Cortex of kidney (tissue), 1 donor: ENCODE measurements at places on chromosomes 2 and 18.

DNA sequence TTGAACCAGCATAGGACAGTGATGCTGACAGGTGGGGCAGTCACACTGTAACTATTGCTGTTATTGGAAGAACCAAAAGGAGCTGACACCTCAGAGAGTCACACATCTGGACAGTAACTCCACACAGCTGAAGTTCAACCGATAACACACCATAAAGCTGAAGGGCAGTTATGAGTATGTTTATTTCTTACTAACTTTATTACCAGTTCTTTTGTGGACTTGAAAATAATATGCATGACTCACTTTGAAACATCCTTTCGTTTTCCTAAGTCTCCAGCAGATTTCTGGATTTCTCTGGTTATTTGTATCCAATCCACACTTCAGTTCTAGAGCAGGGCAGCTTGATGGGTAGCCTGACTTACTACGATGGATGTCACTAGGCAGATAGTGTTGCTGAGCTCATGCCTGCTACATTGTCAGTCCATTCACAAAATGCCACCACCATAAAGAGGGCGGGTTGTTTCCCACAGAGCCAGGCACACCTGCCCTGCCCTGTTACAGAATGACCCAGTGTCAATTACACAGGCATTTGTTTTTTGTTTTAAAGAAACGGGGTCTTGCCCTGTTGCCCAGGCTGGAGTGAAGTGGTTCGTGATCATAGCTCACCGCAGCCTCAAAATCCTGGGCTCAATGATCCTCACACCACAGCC, 8.4 kb upstream of the AGBL5 start:
- no peak for DNase-seq

- no peak for DNase-seq
Observed at GRCh38 chr2:70070542-70071268, 16.6 kb upstream of the PCBP1 start.

DNA sequence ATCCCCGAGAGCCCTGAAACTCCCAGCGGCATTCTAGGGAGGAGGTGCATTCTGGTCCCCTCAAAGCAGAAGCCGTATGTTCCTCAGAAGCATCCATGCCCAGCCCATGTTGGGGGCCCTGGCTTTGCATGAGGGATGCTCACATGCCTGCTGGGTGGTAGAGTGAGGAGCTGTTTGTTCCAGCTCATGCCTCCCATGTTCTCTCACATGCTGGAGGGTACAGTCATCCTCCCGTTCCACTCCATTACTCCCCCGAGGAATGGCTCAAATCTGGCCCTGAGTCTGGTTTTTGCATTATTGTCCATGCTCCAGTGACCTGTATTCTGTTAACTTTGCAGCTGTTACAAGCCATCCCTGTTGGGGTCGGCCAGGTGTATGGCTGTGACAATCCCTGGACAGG, 24.1 kb downstream of the SLC14A2 start:
- DNase-seq: no peak

DNA sequence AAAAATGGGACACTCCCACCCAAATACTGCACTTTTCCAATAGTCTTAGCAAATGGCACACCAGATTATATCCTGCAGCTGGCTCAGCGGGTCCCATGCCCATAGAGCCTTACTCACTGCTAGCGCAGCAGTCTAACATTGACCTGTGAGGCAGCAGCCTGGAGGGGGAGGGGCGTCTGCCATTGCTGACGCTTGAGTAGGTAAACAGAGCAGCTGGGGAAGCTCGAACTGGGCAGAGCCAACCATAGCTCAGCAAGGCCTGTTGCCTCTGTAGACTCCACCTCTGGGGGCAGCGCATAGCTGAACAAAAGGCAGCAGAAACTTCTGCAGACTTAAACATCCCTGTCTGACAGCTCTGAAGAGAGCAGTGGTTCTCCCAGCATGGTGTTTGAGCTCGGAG, 110.4 kb downstream of the CTIF start:
- DNase-seq: no peak

- no peak for DNase-seq
Observed at GRCh38 chr2:227163998-227164762, at the start of the genes COL4A3 and COL4A4. TSS of gene COL4A3 (plus strand) at chr2:227164624. CDS start at chr2:227164727, 103 bp downstream. TSS of gene COL4A4 (minus strand) at chr2:227164205. CDS start at chr2:227147483, 16,722 bp downstream.

DNA sequence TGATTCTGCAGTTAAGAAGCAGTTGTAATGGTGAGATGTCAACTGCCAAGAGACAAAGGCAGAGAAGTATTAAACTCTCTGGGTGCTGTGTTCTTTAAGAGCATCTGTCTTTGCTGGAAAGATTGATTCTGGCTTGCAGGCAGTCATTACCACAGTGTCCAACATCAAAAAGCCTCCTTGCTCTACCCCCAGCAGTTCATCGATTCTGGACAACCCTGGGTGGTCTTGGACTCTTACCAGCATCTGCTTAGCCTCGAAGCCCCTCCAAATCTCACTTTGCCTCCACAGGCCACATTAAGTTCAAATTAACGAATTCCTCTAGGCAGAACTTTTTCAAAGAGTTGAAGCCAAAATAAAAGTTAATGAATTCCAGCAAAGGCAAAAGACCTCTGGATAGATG, 1061.4 kb downstream of the TSN start:
- DNase-seq: no peak

- DNase-seq: no peak
Observed at GRCh38 chr2:221068123-221068522, 504.0 kb downstream of the EPHA4 start.

DNA sequence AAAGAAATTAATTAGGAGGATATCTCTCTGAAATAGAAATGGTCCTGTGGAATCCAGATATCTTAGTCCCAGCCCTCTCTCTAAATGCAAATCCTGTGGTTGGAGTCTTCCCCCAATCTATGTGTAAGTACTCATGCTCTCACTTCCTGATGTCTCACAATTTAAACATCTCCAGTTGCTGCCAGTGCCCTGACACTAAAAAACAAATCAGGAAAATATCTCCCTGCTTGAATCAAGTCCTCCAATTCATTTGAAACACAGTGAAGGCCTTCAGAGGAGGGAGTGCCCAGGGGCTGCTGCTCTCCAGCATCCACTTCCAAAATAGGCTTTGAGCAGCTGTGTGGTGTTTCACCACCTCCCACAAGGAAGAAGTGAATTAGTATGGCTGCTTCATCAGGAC, 413.8 kb downstream of the RAD51AP2 start:
- DNase-seq: no peak

DNA sequence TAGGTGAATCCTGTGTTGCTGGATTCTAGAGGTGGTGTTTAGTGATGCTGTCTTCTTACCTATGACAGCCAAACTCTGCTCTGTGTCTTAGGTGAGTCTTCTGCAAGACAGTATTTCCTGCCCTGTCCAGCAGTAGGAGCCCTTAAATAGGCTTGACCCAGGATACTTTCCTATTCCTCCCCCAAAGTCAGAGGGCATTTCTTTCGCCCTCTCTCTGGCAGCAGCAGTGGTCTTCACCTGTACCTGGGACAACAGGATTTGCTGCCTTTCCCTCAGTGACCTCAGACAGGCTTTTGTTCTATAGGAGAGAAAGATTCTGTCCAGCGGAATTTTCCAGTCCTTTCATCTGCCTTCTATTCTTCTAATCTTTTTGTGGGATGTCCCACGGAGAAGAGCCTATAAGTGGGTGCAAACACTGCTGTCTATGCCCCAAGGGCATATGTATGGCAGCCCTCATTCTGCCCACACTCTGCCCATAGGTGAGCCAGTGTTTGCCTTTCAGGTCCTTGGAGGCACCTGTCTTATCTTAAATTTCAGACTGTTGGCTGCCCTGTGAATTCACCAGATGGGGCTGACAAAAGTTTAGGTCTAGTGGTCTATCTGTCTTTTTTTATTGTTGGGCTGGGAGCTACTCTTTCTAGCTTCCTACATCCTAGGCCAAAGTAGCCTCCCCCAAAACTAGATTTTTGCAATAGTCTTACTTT, 177.3 kb upstream of the SPOPL start:
- DNase-seq: no peak

GRCh38 chr2:152548111-152548875, 169.0 kb downstream of the PRPF40A start:
- DNase-seq: no peak

DNA sequence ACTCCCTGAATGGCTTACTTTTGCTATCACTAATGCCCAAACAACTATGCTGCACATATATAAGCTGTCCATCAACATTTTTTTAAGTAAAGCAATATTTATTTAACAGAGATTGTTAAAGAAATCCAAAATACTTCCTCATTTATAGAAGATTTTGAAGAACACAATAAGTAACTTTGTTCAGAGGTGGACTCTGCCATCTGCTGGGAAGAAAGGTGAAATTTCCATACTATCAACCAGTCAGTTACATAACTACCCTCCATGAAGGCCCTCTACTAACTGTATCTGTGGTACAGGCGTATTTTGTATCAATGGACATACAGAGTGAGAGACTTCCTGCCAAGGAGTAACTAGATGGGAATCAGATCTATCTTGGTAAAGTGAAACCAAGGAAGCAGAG, 106.0 kb downstream of the DTNB start:
- no peak for DNase-seq

DNA sequence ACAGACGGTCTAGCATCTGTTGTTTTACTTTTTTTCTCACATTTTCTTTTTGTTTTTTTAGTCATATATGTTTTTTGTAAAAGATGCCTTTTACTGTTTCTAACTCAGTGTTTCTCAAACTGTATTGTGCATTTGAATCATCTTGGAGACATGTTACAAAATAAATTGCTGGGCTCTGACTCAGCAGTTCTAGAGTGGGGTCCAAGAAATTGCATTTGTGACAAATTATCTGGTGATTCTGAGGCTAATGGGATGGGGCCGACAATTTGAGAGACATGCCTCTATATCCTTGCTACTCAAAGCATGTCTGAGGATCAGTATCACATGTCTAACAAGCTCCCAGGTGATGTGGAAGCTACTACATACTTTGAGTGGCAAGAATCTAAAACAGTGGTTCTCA, 478.8 kb downstream of the PLCL1 start:
- no peak for DNase-seq

- no peak for DNase-seq
Observed at GRCh38 chr2:79622508-79622907, 109.7 kb downstream of the CTNNA2 start.

GRCh38 chr2:64342195-64343099, 111.5 kb upstream of the LGALSL start:
- DNase-seq: no peak

DNA sequence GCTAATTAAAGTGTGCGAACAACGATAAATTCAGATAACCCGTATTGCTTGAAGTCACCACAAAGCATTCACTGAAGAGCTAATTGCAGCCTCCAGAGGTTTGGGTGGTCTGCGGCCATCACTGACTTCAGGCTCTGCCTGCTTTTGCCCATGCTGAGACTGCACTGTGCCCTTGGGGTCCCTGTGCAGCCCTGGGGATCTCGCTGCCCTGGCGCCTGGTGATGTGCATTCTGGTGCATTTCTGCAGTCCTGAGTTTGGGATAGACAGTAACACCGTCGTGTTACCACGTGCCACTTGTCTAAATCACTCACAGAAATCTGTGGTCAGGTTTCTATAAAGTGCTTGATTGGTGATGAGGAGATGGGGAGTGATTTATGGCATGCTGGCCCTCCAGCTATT, 27.6 kb downstream of the LDLRAD4 start:
- DNase-seq: no peak

DNA sequence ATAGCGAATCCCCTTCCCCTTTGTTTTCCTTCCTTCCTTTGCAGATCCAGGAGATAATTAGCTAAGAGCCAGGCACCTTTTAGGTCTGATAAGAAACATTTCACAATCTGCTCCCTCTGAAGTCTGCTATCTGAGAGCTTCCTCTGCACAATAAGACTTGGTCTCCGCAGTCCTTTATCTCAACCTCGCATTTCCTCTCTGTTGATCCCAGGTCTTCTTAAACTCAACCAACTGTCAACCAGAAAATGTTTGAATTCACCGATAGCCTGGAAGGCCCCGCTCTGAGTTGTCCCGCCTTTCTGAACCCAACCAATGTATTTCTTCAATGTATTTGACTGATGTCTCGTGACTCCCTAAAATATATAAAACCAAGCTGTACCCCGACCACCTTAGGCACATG, 78.4 kb upstream of the CTDP1 start:
- no peak for DNase-seq

DNA sequence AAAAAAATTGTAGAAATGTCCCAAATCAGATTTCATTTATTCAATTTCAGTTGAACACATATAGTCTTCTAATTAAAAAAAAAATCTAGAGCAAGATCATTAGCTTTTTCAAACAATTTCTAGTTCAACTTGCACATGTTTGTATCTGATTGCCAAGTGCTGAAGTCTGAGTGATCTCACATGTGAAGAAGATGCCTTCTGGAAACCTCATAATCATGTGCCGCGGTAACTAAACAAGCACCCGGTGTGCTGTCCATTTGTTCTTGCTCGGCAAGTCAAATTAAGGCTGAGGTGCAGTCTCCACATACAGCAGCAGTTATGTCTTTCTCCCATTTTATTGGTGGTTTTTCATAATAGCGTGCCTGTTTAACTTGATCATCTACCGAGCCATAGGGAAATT, 18.7 kb downstream of the CABLES1 start:
- DNase-seq: no peak

DNA sequence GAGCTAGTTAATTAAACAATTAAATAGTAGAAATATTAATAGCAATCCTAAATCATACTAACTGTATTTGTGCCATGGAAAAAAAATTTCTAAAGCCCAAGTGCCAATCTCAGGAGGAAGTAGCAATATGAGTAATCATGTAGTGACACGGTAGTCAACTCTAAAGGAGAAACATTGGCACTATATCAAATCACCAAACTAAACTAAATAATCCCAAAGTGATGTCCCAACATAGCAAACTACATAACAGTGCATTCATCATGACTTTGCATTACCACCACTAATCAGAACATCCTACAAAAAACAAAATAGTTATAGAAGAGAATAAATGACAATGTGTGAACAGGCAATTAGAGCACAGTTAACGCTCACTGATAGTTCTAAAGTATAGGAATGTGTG, 195.1 kb downstream of the EXOC6B start:
- no peak for DNase-seq

- no peak for DNase-seq
Observed at GRCh38 chr2:178005756-178006155, 66.8 kb downstream of the PDE11A start.
